ENCODE measurements at places on chromosomes 5 and 9. TPM values are rescaled to one million over a fixed set of nuclear protein-coding genes. Genes with fewer than 3 reads are reported as not detected.

DNA sequence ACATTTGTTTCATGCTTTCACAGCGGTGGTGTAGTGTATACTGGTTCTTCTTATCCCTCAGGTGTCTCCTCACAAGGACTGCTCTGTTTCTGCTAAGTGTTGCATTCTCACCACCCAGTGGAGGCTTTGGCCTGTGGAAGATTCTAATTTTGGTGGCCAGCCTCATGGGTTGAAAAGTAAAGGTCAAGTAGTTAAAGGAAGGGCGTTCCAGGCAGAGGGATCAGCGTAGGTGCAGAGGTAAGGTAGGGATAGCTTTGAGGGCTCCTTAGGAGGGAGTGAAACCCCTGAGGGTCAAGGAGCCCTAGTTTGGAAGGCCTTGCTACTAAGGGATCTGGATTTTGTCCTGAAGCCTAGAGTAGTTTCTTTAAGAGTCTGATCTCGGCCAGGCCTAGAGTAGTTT, 4.6 kb upstream of the RACK1 start:
- no peak for DNase-seq

- no peak for DNase-seq
These were observed 34.9 kb downstream of the POLR1E start for GRCh38 chr9:37520641-37521040.

DNA sequence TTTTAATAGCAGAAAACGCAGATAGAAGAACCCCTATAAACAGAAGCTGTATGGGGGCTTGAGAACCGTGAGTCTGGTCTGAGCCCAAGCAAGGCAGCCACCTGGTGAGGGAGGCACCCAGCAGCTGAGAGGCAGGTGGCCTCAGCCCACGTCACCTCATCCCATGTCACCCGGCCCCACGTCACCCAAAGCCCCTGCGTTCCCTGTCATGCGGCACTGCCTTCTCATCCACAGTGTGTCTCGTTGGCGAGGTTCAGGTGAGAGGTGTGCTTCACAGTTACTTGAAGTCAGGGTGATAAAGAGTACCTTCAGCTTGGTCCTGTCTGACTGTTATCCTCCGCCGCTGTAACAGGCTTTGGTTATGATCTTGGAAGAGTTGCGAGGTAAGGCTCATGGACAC, 80.6 kb upstream of the IRX4 start:
- DNase-seq = no peak

DNA sequence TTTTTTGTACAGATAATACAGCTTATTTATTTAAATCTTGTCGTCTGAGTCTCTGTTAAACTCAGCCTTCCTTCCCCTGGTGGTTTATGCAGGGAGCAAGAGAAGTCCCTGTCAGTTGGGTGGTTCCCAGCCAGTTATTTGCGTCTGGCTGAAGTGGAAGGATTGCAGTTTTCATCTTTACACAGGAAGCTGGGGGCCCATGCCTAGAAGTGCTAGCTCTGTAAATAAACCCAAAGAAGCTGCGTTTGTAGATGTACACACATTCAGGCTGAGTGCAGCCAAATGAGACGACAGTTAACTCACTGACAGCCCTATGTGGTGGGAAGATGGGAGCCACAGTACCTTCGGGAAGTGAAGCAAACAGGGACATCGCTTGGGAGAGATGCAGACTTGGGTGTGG, 122.1 kb downstream of the SAXO1 start:
- no peak for DNase-seq

DNA sequence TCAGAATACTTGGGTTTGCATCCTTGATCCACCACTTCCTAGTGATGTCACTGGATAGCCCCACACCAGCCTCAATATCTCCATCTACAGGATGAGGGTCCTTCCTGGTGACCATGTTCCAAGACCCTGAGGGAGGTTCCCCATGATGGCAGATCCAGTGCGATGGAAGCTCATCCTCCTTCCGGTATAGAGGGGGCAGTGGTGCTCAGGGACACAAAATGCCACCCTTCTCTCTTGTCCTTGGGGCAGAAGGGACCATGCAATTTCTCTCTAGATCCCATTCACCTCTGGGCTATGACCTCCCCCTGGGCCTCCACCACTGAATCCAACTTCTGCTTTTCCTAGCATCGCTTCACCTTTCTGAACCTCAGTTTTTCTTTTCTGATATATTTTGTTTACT, 5.4 kb upstream of the SLC25A51 start:
- DNase-seq = no peak

GRCh38 chr5:134073404-134073803, 41.1 kb upstream of the TCF7 start:
- DNase-seq = no peak

DNA sequence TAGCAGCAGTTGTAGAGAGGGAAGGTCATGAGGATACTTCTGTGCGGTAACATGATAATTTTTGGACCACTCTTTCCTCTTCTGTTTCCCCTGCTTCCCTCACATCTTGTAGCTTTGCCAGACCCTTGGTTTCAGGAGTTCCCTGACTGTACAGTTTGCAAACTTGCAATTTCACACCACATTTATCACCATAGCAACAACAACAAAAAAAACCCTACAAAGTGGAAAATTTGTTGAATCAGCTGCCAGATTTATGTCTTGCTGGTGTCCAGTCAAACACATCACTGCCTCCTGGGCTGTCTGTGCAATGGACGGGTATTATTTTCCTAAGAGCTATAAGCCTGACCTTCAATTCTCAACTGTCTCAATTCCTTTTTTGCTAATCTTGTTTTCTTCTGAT, 751.6 kb downstream of the TLR4 start:
- no peak for DNase-seq

DNA sequence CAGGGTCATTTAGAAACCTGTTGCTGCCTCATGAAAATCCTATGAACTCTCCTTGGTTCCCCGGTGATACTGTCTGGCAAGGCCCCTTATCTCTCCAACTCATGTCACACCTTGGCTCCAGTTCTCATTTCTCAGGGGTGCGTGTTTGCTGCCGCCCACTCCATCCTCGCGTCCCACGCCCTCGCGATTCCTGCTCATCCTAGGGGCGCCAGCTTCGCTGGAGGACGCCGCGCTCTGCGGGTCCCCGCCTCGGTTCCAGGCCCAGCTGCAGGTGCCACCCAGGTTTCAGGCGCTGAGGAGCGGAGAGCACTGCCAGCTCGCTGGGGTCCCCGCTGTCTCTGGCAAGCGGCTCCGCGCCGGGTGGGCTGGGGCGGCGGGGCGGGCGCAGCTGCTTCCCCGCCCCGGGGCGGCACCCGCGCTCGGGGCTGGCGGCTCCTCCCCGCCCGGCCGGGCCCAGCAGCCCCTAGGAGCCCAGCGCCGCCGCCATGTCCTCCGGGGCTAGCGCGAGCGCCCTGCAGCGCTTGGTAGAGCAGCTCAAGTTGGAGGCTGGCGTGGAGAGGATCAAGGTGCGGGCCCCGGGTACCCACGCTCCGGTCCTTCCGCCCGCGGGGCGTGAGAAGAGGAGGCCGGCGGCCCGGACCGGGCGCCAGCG, at the start of gene GNG10:
Gene GNG10, plus strand, starts transcription at position 456 of the 652 bp plus-strand sequence. Its CDS starts 30 bp downstream, at position 486.
- peak; percentile 86 for DNase-seq

DNA sequence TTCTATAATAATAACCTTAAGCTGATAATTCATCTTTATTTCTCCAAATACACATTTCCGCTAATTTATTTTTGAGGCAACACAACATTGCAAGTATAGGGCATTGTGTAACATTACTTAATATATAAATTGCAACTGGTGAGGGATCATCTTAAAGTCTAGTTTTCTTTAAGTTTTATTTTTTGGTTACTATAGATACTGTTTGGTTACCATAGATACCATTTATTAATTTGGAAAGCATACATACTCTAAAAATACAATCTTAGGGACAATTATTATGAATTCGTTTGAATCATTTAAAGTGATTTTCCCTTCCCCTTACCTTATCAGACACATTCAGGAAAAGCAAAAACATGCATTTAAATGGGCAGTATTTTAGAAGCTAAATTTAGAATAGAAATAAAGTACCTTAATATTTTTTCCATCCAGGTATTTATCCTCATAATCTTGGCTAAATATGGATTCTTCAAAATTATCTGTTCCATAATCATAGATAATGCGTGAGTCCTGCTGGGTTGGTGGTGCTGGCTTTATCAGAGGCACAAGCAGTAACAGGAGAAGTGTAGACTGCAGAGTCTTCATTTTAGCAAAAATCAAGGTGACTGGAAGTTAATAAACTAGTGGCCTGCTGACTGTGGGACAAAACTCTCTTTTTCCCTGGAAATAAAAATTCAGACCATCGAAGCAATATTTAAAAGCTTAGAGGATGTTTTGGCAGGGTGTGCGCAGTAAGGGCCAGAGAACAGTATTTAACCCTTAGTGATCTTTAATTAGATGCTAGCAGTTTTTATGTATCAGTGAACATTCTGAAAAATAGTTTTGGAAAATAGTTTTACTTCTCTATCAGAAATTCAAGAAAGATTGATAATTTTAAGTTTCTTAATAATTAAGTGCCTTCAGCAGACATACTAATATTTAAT, 1.3 kb downstream of the OGN start:
- no peak for DNase-seq

GRCh38 chr5:178271726-178272479, 39.3 kb upstream of the PHYKPL start:
- DNase-seq = no peak

- peak; percentile 47 for DNase-seq
These were observed 40.7 kb downstream of the TLR4 start for GRCh38 chr9:117744856-117745389.

DNA sequence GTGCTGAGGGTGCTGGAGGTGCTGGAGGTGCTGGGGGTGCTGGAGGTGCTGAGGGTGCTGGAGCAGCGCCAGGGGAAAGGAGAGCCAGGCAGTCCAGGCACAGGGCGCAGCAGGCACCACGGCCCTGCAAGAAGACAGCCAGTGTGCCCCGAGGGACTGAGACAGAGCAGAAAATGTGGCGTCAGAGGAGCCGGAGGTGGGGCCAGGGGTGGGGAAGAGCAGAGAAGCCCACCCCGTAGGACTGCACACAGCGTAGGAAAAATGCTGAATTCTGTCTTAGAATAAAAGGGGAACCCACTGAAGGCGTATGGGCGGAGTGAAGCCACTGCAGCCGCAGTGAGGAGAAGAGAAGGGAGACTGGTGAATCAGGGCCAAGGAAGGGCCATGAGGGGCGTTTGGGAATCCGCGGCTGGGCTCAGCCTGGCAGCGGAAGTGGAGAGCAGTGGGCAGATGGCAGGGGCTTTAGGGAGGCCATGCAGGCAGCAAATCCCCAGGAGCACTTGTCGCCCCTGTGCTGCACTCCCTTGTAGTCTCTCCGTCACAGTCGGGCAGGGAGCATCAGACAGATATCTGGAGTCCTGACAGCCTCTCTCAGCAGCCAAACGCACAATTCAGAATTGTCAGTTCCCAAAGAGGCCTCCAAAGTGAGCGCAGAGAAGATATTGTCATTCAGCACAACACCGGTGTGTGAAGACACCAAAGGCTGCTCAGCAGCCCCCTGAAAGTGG, 35.9 kb upstream of the LECT2 start:
- DNase-seq = no peak

DNA sequence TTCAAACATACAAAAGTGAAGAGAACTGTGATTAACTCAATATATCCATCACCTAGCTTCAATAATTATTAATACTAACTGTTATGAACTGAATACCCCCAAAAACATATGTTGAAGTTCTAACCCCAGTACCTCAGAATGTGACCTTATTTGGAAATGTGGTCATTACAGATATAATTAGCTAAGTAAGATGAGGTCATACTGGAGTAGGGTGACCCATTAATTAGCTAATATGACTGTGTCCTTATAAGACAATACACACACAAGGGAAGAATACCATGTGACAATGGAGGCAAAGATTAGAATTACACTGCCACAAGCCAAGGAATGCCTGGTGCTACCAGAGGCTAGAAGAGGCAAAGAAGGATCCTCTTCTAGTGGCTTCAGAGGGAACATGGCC, 7.8 kb downstream of the RRAGA start:
- no peak for DNase-seq

- no peak for DNase-seq
These were observed 34.6 kb downstream of the MARVELD2 start for GRCh38 chr5:69449511-69449910.

Gene PELO
- 24.2 TPM for total RNA-seq

Gene GFPT2
- 10.1 TPM for total RNA-seq

Gene PRKACG
- not detected for total RNA-seq

Gene INSL6
- total RNA-seq = not detected

Gene FOXD4L5
- total RNA-seq = 0.43 TPM

Gene S100Z
- total RNA-seq = 1.9 TPM

Gene MFAP3
- total RNA-seq = 26.0 TPM
